GM04503 (cell line): ENCODE measurements at places on chromosomes 12 and 14.

GRCh38 chr12:13247596-13247995 is 51.1 kb downstream of the EMP1 start:
- no peak for DNase-seq

- no peak for DNase-seq
Measured at GRCh38 chr12:101773650-101774162, 34.4 kb upstream of the SYCP3 start.

- no peak for DNase-seq
Measured at GRCh38 chr14:101120641-101121507, 217.4 kb upstream of the RTL1 start.

DNA sequence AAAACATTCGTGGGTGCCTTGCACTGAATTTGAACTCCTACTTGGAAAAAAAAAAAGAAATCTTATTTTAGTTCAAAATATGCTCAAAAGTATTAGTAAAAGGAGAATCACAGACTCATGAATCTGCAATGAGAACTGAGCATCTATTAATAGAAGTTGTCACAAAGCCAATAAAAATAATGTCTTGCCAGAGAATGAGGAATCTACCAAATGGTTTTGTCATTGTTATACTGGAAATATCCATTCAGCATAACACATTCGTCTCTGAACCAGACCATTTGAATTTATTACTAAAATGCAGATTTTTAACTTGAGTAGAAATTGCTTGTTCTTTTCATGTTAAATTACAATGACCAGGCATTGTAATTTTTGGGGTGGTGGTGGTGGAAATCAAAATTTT is 11.6 kb upstream of the PTPRB start:
- DNase-seq, result peak; percentile 58

DNA sequence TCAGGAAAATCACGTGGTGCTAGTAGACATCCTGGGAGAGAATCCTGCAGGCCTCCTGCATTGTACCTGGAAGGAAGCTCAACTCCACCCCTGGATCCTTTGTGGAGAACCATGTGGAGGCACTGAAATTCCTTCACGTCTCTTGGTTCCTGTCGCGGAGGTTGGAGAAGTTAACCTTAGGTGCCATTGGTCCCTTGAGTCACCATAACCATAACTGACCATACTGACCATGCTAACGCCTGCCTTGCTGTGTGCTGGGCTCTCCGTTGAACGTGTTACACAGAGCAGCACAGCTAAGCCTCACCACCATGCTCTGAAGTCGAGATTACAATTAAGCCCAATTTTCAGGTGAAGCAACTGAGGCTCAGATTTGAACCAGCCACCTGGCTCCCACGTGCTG is 18.6 kb downstream of the C14orf132 start:
- no peak for DNase-seq

DNA sequence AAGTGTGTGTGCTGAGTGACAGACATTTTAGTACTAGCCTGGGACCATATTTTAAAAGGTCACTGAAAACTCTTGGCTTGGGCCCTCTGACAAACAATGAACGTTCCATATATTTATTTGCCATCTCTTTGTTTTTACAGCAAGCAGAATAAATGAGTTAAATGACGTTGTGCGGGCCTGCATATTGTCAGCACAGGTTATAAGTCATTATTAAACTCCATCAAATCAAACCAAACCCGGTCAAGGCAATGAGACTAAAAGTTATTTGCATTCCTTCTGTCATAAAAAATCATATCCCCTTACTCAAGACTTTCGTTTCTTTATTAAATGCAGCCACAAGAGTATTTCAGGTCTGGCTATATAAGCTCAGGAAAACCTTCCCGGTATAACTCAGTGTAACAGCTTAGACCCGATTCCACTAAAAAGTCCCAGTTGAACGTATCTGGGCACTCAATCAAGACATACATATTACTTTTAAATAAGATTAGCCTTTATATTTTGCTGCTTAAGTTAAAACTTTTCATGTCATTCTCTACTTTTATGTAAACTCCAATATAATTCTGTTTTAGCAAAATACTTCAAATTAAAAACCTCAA is 84.9 kb downstream of the DICER1 start:
- no peak for DNase-seq

- no peak for DNase-seq
Measured at GRCh38 chr12:28517101-28517500, 326.8 kb downstream of the CCDC91 start.

GRCh38 chr12:48795550-48796455 is 6.9 kb upstream of the ADCY6 start:
- no peak for DNase-seq

DNA sequence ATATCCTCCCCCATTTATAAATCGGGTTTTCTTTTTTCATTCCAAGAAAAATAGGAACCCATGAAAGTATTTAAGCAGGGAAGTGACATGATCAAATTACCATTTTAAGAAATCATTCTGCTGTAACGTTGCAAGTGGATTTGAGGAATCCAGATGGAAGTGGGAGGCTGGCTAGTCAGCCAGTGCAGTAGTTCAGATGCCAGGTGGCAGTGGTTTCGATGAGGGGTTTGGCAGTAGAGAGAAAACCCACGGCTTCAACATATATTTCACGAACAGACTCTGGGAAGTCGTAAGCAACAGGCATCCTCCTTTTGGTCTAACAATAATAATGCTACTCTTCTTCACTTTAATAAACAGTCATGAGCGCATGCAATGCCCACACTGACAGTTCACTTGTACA is 25.0 kb downstream of the PDZRN4 start:
- DNase-seq, result no peak

DNA sequence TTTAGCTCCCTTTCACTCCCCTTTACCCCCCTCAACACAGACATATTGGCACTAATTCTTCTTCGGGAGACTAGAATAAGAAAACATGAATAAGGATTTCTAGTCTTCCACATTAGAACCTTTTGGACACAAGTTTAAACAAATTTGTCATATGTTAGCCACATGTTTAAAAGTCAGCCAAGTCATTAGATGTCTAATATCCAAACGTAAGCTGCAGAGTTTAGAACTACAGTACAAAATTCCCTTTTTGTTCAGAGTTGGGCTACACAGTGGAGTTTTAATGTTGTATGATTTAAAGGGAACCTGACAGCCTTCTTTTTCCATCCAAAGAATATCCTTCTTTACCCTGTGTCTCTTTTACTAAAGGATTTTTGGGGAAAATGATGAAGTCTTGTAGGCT is 79.8 kb downstream of the PDE6H start:
- DNase-seq, result no peak

- DNase-seq, result no peak
Measured at GRCh38 chr12:120321382-120322202, 6.0 kb downstream of the PLA2G1B start.

DNA sequence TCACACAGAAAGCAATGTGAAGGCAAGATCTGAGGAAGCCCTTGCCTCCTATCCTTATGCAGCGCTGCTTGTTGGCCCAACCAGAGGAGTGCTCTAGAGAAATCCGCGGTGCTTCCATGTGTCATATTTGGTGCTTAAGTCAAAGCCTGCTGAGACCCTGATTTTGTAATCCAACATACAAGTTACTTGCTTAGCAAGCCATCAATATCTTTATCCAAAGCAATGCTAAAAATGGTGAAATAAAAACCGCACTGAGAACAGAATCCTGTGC is 250.0 kb downstream of the MED13L start:
- DNase-seq, result no peak

DNA sequence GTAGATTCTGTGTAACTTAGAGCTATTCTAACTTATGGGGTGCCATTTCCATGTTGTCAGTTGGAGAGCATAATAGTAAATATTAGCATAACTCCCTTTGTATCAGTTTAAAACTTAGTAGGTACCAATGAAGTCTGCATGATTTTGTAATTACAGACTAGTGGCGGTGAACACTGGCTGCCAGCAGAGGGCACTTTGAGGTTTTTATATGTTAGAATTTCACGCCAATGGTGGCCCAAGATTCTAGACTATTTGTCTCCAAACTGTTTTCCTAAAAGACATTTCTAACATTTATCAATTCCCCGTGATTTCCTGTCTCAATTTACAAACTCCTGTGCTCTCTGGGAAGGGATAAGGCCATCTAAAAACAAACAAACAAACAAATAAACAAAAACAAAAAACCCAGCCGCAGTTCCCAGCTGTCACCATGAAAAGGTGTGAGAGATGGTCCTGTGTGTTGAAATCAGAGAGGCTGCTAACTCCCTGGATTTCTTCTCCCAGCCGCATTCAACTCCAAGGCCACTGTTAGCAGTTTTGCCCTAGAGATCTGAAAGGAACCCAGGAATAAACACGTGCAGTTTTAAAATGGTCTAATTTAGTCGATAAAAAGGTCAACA is 57.6 kb downstream of the BRMS1L start:
- no peak for DNase-seq
